NCI-H2081 treated with DMSO at 0.1 percent for 48 hours (cell line): ENCODE measurements at places on chromosomes 1 and 21.

DNA sequence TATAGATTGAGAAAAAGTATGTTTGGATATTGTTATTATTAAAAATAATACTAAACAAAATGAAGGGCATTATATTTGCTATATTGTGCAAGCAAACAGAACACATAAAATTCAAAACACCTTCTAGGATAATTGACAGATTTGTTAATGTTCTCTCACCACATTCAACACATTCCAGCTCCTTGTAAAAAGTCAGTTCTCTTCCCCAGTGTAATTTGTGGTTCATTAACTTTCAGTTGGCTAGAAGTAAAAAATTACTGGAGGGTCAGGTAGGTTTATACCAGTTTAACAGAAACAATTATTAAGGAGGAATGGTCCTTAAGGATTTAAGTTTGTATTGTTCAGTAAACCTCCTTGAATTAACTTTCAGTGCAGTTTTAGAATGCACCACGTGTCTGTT lies 1235.3 kb upstream of the ADGRL2 start:
- no peak for DNase-seq

DNA sequence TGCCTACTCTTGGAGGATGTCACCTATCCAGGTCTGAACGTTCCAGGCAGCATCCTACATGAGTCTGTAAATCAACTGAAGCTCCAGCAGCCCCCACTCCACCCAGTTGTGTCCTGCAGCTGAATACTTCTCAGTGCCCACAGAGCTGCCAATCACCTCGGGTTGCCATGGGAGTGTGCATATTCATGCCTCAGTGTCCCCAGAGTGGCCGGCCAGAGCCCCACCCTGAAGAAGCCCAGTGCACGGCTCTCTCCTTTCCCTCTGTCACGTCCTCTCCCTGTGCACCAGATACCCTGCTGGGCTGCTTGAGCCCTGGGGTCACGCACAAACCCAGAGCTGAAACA lies 16.1 kb upstream of the GSTM4 start:
- no peak for DNase-seq

DNA sequence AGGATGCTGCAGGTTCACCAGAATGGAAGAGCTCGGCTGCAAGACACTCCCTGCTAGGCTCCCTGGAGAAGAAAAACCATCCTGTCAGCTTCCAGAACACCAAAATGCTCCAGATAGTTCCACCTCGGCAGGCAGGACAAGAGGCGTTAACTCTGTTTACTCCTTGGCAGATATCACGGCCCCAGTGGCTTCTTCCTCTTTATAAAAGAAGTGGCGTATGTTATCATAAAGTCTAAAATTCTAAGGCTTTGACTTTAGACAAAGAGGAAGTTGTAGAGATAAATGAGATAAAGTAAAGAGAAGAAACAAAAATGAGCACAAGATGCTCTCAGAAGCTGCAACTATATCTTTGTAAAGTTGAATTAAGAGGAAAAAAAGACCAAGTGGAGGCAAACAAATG lies 24.3 kb upstream of the MTF1 start:
- no peak for DNase-seq

DNA sequence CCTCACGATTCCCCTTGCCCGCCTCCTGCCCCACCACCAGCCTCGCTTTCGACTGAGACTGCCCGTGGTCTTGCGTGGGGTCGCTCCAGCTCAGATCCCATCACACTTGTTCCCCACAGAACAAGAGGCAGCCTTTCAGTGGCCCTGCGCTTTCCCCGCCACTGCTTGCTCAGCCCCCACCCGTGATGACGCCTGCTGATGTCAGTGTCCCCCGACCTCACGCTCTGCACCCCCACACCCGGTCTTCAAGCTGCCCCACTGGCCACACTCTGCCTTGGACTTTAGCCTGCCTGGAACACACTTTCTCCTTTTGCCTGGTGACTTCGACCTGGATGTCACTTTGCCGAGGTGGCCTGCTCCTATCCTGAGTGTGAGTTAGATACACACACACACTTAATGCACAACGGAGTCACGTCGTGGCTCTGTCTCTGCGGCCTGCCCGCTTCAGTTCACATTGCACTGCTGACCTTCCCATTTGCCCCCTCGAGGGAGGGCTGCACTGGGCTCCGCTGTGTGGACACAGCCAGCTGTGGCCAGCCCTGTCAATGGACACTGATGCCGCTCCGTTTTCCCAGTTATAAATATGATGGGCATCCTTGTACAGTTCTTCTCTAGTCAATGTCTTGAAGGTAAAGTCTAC lies 13.0 kb downstream of the AGPAT3 start:
- no peak for DNase-seq

GRCh38 chr21:27722095-27722494 lies 755.2 kb upstream of the ADAMTS5 start:
- no peak for DNase-seq

DNA sequence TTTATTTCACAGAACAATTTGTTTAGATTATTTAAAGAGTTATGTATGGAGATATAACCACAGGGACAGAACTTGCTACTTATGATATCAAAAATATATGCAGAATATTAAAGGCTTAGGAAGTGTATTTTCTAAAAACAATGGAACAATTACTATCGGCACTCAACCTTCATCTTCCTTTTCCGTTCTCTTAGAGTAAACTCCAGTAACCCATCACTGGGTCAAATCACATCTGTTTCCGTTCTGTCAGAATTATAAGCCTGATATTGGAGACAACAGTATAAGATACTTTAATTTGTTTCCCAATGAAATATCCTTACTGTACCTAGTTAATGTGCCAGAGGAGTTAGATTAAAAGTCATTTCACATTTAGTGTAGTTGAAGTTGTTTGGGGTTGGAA lies 32.2 kb downstream of the DTL start:
- no peak for DNase-seq

DNA sequence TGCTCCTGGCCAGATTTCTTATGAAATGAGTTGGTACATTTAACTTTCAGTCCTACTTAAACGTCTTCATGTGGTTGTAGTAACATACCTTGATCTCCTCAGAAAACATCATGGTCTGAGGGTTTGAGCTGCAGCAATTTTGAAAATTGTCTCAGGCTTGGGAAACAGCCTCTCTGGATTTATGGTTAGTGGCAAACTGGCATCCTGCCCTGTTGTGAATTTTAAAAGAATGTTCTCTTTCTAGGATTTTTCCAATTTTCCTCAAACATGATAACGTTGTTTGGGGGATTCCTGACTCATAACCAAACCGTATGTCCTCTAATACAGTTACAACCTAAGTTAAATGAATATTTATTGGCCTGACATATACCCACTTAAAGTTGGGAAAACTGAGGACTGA lies 624.4 kb downstream of the LMO4 start:
- no peak for DNase-seq

- DNase-seq, result no peak
Observed at GRCh38 chr1:85001742-85002141, 4.8 kb upstream of the MCOLN2 start.

DNA sequence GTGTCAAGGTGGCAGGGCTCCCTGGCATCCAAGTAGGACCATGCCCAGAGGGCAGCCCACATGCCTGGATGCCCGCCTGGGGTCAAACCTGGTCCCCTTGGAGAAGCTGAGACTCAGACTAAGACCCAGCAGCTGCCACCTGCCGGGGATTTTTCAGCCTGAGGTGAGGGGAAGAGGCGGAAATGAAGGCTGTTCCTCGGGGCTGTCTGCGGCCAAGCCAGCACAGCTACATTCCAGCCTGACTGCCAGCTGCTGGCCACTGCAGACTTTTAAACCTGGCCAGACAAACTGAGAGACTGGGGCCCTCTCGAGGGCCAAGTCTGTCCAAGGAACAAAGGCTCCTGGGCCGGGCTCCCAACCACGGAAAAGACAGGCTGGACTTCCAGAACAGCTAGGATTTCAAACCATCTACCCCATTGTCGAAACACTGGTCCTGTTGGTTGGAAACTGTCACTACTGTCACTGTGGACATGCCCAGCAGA lies 21.9 kb upstream of the PLEKHG5 start:
- no peak for DNase-seq

DNA sequence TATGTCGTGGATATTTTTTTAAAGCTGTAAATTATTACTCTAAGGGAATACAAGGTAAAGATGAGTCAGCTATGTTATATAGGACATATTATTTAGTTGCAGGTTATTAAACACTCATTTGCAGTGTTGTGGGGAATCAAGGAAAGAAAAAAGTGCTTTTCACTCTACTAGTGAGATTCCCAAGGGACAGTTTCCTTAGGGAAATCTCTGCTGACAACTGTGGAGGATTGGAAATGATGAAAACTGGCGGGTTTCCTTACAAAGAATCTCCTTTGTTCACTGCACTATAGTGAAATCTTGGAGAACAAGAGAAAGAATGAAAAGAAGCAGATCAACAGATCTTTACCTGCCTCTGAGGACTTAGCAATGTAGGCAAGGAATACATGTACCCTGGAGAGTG lies 24.5 kb upstream of the TRIM45 start:
- no peak for DNase-seq

DNA sequence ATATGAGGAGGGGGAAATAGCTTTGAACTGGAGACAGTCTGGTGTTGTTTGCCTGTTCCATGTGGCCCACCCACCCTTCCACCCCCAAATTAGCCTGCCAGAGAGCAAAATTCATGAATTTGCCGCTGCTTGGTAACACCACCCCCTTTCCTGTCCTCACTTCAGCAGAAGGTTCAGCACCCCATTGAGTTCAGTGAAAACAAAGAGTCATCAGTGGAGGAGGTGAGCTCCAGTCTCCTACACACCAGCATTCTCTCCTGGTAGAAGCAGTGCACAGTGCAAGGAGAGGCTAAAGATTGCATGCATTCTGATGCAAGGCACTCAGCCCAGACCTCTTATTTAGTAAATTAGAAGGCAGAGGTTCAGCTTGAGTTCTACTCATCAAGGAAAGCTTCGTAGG lies 99.7 kb upstream of the DYNLT5 start:
- DNase-seq, result no peak

DNA sequence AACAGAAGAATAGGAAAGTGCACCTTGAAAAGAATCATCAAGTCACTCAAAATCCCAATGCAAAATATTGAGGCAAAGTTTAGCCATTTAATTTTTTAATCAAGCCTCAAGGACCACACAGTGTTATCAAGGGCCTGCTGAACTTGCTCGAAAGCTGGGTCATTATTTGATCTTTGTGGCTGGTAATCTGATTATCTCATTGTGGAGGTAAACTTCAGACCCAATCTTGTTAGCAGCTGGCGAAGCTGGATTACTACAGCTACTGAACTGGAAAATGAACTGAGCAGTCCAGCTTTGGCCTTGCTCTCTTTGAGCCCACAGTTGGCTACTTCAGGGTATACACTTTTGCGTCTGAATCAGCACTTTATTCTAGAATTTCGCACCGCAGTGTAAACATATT lies 94.4 kb downstream of the BARHL2 start:
- no peak for DNase-seq

DNA sequence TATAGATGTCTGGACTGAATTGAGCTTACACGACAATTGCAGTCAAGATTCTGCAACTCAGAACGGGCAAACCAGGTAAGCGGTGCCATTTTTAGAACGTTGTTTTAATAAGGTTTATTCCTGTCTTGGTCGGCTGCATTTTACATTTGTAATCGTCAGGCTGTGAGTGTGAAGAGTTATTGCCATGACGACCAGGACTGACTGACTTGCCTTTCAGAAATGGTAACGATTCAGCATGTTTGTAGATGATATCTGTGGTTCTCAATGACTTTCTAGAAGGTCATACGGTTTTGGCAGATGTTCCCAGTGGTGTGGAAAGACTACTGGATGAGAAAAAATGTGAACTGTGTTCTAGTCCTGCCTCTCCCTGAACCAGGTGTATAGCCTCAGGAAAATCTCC lies 271.3 kb upstream of the B3GALT2 start:
- no peak for DNase-seq

DNA sequence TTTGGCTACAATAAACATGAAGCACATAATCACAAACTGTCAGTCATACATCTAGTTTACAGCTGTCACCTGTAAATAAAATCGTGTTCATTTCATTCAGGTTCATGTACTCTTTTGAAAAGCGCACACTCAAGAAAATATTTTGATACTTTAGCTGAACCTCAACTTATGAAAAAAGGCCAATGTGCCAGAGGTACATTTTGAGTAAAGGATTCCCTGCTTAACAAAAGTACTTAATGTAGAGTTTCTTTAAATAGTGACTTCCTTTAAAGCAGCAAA lies 37.7 kb upstream of the SLC30A10 start:
- DNase-seq, result no peak

- no peak for DNase-seq
Observed at GRCh38 chr1:58158016-58158415, 388.5 kb downstream of the OMA1 start.

DNA sequence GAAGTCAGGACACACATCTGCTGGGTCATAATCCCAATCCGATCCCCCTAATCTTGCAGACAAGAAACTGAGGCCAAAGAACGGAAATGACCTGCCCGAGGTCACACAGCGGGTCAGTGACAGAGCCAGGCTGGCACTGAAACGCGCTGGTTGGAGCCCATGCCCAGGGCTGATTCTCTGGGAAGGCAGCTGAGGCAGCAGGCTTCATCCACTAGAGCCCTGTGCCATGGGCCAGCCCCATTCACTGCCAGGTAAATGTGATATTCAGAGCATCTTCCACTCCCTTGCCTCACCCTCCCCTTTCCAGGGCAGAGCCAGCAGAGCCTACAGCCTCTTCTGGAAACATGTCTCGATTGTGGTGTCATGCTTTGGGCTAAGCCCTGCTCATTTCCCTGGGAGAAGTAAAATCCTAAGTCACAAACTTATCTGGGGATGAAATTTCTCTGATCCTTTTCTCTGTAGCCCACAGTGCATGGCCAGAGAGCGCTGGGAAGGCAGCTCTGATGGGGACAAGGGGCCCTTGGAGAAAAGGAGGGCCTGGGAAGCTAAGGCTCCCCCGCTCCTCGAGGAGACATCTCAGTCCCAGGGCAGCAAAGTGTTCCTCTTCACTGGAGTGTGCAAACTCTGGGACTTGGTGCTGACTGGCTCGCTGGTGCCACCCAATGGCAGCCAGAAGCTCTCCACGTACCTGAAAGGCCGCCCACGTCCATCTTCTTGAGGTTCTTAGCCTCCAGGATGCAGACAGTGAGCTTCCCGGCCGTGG lies 110.4 kb downstream of the SYT2 start:
- no peak for DNase-seq

DNA sequence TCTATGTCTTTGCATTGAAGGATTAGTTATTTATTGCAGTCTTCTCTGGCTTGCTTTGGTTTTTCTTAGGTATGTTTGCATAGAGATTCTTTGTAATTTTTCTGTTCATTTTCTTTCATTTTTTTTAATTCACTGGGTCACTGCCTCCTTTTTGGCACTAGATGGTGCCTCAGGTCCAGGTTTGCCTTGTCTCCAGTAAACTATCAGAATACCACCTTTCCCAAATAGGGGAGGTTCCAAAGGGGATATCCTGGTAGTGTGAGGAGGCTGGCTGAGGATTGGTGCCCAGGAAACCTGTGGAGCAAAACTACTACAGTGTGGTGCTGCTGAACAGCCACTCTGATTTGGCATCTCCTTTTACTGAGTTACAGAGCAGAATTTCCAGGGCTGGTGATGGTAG lies 257.1 kb downstream of the KCTD3 start:
- DNase-seq, result no peak

- DNase-seq, result no peak
Observed at GRCh38 chr21:46021398-46021797, 39.8 kb downstream of the COL6A1 start.
